ENCODE measurements at places on chromosomes 7 and 10. TPM values are rescaled to one million over a fixed set of nuclear protein-coding genes. Genes with fewer than 3 reads are reported as not detected.

GRCh38 chr7:94344826-94345225, 49.9 kb upstream of the COL1A2 start:
- no peak for DNase-seq

Gene CHAT
- not detected for total RNA-seq

Gene GALNT17
- total RNA-seq: 78.1 TPM

Gene VAX1
- not detected for total RNA-seq

Gene SAMD8
- 21.9 TPM for total RNA-seq
